Effector memory CD4-positive, alpha-beta T cell (primary cell): ENCODE measurements at places on chromosomes 12 and 14.

- DNase-seq, result peak; percentile 66
Measured at GRCh38 chr12:71662849-71663560, 643 bp downstream of the ZFC3H1 start.

GRCh38 chr14:82394916-82395315, 861.3 kb upstream of the SEL1L start:
- no peak for DNase-seq

- no peak for DNase-seq
Measured at GRCh38 chr14:99590746-99591555, 13.1 kb downstream of the CCDC85C start.

- no peak for DNase-seq
Measured at GRCh38 chr12:83052890-83053541, 366.3 kb downstream of the TMTC2 start.

- DNase-seq, result no peak
Measured at GRCh38 chr14:105307052-105307727, 6.4 kb upstream of the BRF1 start.

GRCh38 chr14:69963966-69964365, 84.8 kb downstream of the SMOC1 start:
- no peak for DNase-seq

DNA sequence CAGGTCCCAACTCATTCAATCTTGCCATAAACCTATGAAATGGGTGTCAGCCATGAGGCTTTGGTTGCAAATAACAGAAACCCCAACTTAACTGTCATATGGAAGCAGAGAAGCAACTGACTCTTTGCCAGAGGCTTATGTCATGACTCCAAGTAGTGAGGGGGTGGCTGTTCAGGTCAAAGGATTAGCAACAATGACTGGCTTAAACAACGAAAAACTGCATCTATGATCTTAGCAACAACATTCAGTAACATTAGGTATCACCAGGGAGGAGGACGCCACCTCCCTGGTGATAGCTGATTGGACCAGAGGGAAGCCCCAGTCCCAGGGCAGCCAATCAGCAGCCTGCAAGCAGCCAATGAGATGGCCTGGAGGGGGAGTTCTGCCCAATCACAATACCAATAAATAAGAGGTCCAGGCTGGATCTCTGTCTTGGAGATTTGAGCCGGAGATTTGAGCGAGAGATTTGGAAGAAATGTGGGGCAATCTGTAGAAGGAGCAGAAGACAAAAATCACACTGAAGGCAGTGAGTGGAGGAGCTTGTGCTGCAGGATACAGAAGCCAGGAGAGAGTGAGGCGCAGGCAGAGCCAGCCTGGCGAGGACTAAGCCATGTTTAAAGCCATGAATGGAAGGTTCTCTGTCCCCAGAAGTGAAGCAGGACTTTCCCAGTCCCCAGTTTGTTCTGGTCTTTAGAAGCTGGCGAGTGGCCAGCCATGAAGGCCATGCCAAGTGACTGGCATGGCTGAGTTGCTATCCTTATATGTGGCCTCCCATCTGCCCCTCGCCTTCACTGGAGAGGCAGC, 93.3 kb downstream of the CALM1 start:
- no peak for DNase-seq

- no peak for DNase-seq
Measured at GRCh38 chr12:109098183-109098604, 797 bp downstream of the UNG start.
